Stimulated activated CD4-positive, alpha-beta T cell treated with anti-CD3 and anti-CD28 coated beads, Interleukin-1b, Interleukin-23, amount 100 ng/mL, for 24 hours (primary cell): ENCODE measurements at places on chromosomes 2 and 18.

DNA sequence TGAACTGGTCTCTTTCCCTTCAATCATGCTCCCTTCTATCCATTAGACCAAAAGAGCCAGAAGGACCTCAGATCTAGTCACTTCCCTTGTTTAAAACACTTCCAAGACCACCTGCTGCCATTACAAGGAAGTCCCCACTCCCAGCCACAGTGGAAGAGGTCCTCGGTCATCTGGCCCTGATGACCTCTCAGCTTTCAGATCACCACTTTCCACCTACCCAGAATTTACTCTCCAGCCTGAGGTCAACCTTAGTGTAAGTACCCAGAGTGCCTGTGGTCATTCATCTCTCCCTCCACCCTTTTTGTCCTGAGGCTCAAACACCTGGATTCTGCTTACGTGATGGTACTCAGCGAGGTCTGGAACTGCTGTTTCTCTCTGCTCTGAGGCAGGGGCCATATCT is 67.1 kb downstream of the MARCO start:
- no peak for DNase-seq

DNA sequence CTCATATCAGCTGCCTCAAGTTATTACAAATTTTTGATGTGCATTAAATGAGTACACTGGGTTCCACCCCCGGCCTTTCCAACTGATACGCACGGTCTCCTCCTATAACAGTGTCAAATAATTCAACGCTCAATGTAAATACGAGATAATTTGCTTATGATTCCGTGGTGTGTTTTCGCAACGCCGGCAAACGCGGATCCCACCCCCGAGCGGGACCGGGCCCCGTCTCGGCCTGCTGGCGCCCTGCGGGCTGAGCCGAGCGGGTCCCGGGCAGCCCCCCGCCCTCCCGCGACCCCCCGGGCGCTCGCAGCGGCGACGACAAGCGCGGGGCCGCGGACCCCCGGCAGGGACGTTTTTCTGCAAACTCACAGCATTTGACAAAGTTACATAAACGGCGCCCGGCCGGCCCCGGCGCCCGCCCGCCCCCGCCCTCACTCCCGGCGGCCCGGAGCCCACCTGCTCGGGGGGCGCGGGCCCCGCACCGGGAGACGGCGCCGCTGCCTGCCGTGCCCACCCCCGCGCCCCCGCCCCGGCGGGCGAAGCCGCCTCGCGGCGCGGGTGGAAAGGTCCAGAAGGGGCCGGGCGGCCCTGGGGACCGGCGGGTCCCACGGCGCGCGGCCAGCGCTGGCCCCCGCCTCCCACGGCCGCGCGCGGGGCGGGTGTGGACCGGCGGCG is 762 bp downstream of the HDAC4 start:
- DNase-seq = no peak

GRCh38 chr2:127455566-127456493 is 37.6 kb downstream of the PROC start:
- DNase-seq = no peak

DNA sequence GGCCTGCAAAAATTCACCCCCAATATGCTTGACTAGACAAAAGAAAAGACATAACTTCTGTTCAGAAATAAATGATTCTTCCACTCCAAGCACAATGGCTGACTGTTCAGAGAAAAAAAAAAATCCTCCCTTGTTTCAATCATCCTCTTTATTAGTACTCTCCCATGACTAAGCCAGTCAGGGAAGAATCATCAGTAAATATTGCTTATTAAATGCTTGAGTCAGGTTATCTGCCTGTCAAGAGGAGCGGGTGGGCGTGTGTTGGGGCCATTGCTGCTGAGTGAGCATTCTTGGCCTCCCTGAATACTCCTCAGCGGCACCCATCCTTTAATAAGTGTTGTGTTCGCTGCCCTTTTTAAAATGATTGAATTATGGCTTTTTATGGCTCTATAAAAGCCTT is 1334.8 kb upstream of the CELF4 start:
- no peak for DNase-seq

- DNase-seq = no peak
These were observed 525.8 kb downstream of the STK39 start for GRCh38 chr2:167721593-167721992.

DNA sequence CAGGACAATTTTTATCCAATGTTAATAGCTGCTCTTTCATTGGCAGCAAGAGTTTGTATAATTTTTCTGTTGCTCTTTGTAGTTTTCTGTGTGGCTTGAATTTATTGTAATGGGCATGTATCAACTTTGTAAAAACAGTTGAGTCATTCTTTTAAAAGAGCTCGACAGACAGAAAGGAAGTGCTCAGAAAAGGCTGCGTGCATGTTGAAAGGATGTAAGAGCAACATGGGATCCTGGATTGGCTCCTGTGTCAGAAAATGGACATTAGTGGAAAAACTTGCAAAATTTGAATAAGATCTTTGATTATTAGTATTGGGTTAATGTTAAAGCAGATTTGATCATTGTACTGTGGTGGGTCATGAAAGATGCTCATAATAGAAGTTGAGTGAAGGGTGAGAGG is 93.3 kb upstream of the CDC42EP3 start:
- DNase-seq = no peak

DNA sequence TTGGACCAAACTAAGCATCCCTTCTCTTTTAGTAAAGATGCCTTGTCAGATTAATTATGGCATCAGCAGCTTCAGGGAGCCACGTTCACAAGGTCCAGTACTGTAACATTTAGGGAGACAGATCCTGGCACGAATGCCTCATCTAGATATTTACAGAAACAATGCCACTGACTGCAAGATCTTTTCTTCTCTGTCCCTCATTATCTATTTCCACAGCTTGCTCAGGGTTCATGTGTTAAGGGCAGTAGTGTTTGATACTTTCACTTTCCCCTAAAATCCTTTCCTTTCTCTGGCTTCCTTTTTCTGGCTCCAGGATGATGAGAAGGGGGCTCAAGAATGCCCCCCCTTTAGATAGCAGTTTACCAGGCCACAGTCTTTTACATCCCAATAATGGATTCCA is 393.9 kb downstream of the BCL11A start:
- DNase-seq = no peak

DNA sequence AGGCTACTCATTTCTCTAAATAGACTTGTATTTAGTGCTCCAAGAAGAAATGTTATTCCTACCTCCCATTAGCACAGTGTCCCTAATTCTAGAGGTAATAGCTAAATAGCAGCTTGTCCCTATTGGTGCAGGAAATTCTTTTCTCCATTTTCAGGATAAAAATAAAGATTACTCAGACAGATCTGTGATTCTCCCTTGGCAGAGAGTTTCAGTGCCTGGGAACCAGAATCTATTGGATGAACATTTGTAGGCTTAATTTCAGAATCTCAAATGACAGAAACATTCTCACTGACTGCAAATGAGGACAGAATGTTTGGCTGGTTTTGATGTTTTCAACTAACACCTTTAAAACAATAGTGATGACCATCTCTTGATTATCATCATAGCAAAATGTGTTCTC is 33.3 kb upstream of the LGALSL start:
- DNase-seq = no peak

GRCh38 chr18:8972116-8972515 is 130.4 kb upstream of the NDUFV2 start:
- DNase-seq = no peak

- no peak for DNase-seq
These were observed 328.6 kb downstream of the SLC8A1 start for GRCh38 chr2:40123326-40123725.

GRCh38 chr18:79133724-79134123 is 64.5 kb downstream of the ATP9B start:
- DNase-seq = no peak

DNA sequence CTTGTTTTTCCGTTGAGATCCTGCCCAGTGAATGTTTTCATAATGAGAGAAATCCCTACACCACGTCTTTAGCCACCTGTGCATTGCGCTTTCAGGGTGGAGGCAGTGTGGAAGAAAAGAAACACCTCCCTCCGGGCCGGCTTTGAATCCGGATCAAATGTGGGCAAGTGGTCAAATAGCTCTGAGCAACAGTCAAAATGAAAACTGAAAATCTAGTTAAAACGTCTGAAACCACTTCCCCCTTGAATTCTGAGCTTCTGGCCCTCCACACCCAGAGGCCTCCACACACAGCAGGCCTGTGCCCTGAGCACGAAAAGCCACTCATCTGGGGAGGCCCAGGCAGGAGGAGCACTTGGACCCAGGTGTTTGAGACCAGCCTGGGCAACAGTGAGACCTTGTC is 263.6 kb upstream of the SALL3 start:
- no peak for DNase-seq

DNA sequence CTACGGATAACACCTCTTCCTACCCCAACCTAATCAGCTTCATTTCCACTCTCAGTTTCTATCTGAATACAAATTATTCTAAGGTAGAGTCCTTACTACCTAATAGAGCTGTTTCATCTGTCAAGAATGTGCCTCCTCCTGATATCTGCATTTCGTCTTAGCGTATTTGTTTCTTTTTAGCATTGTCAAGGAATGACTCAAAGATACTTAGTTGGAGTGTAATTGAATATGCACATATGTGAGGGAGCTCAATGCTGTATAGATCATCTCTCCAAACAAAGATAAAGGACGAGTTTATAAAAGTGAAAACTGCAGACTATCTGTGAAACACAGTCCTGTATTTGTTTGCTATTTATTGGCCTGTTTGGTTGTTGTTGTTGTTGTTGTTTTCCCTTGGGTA is 2059.4 kb upstream of the CELF4 start:
- DNase-seq = no peak

DNA sequence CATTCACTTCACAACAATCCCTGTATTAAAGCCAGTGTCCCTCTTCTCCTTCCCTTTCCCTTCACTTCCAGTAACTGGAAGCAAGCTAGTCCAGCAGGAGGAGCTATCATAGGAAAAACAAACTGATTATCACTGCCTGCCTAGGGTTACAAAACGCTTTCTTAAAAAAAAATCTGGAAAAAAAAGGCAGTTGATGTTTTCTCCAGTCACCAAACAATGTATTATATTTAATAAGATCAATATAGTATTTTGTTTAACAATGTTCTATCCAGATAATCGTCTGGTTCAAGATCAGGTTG is 78.8 kb upstream of the ITGB6 start:
- no peak for DNase-seq

DNA sequence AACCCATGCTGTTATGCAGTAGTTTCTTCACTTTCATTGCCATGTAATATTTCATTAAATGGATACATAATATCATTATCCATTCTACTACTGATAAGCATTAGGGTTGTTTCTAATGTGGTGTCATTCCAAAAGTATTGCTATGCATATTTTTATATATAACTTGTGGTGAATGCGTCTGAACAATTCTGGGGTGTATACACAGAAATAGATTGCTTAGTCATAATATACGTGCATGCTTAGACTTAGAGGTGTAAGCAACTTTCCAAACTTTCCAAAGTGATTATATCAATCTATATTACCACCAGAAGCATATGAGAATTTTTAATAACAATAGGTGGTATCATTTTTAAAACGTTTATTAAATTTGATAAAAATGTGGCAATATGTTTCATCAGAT is 540.9 kb downstream of the DSC3 start:
- DNase-seq = no peak

- DNase-seq = no peak
These were observed 3.2 kb downstream of the COA5 start for GRCh38 chr2:98605076-98605475.

DNA sequence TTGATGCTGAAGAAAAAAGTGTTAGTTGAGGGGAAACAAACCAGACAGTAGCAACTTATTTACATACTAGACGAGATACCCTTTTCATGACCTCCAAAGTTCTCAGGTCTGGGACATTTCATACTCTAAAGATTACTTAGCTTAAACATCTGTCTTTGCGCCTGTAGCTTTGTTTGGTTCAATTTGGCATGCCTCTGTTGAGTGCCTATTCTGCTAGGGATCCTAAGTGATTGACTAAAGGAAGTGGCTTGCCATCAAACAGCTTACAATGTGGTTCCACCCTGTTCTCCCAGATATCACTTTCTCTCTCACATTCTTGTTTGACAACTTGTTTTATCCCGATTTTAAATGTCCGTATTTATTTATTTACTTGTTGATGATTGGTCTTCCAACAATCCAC is 488.8 kb downstream of the PARD3B start:
- DNase-seq = no peak

- DNase-seq = no peak
These were observed 301.6 kb upstream of the FBXO11 start for GRCh38 chr2:48207851-48208250.

- no peak for DNase-seq
These were observed 4.2 kb downstream of the UGT1A1 start for GRCh38 chr2:233764264-233764663.

GRCh38 chr2:121746071-121746578 is 9.3 kb upstream of the TSN start:
- DNase-seq = no peak

DNA sequence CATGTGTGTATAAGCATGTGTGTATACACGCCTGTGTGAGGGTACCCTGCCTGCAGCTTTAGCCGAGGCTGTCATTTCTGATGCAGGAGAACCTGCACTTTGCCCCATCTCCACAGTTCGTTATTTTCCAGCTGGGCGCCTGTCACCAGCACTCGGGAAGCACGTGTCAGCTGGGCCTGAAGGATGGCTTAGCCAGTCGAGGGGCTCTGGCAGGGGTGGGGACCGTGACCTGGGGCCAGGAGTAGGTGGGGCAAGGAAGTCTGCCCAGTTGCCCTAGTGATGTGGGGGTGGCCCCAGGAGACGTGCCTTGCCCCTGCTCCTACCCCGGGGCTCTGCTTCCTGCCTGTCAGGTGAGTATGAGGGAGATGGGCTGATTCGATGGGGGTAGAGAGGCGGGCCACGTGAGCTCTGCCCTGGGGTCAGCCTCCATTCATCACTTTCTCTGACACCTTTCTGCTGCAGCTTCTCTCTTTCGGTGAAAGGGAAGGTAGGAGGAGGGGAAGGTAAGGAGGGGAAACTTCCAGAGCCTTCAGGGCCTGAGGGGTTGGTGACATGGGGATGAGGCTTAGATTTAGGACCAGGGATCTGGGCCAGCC is 130.6 kb upstream of the SKOR2 start:
- DNase-seq = no peak

GRCh38 chr2:218852911-218853667 is 6.5 kb upstream of the WNT6 start:
- peak; percentile 36 for DNase-seq

GRCh38 chr18:44520981-44521667 is 159.6 kb upstream of the SETBP1 start:
- no peak for DNase-seq

DNA sequence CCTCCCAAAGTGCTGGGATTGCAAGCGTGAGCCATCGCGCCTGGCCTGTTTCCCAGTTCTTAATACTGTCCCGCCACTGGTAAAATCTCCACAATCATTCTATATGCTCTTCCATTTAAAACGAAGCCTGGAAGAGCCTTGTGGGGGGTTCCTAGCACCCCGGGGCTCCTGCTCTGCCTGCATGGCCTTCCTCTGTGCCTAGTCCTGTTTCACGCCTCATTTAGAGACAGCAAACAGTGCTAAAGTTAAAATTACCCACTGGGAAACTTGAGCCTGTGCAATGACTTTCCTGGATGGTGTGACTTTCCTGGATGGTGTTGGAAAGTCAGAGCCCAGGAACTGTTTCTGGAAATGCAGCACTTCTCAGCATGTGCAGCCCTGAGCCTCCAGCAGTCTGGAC is 55.0 kb downstream of the INPP5D start:
- no peak for DNase-seq
